Mesenchymal stem cell (in vitro differentiated cells and primary cell): ENCODE measurements at places on chromosomes 6 and 20.

DNA sequence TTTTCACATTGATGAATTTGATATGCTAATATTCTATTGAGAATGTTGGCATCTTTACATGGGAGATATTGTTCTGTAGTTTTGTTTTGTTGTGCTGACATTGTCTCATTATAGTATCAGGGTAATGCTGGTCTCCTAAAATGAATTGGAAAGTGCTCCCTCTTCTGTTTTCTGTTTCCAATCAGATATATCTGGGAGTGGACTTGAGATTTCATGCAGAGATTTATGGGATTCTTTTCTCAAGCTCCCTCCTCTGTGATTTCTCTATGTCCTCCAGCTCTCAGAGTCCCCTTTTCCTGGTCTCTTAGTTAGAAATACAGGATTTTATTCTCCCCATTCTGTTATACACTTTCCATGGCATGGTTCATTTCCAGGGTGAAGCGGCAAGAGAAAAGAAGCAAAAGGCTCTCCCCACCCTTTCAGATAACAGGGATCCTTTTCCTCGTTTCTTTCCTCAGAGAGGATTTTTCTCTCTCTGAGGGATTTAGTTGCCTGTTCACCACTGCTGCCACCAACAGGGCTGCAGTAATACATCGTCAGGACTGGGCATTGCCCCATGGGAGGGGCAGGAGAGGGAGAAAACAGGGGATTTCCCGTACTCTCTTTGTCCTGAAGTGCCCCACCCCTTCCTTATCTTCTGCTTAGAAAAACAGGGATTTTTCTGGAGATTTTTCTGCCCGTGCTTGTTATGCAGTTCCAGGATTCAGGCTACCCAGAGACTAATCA, 59.3 kb upstream of the STMND1 start:
- peak; percentile 73 for DNase-seq

DNA sequence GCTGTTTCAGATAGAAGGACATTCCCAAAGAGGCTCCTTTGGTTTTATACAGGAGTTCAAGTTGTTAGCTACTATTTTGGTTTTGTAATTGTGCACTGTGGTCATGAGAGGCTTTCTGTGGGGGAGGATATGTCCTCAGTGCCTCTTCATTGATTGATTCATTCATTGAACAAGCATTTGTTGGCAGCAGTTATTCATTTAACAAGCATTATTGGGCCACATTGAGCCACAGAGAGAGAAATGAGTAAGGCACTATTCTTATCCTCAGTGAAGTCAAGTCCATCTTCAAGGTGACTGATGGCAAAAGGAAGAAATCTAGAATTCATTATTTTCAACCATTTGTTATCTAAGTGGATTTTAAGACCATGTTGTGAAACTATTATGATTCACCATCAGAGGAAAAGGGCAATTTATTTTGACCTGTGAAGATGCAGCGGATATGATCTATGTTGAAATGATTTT, 697.2 kb upstream of the CITED2 start:
- peak; percentile 75 for DNase-seq

GRCh38 chr6:70396163-70396562, 17.1 kb upstream of the FAM135A start:
- DNase-seq, result no peak

GRCh38 chr6:105561486-105561885, 158.6 kb upstream of the PREP start:
- peak; percentile 18 for DNase-seq

DNA sequence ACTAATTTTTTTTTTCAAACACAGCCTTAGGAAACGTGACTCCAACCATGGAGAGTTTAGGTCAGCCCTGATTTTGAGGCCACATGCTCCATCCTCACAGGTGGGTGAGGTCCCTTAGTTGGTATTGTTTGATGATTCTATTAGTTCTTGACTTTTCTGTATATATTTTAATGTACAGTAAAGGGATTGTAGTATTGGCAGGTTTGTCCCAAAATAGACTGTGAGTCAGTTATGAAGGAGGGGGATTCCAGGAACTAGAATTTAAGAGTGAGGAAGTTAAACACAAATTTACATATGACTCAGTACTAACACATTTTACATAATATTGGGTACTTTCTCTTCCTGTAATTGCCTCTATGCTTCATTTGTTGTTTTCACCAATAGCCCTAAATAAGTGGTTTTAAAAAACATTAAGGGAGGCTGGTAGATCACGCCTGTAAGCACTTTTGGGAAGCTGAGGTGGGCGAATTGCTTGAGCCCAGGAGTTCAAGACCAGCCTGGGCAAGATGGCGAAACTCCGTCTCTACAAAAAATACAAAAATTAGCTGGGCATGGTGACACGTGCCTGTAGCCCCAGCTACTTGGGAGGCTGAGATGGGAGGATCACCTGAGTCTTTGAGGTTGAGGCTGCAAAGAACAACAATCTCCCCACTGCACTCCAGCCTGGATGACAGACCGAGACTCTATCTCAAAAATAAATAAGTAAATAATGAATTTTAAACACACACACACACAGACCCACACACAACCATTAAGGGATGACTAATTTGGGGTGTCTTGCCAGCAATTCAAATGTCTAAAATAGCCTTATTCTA, 81.8 kb downstream of the SGK1 start:
- peak; percentile 78 for DNase-seq

- DNase-seq, result peak; percentile 94
Observed at GRCh38 chr6:83067448-83068439, at the start of gene DOP1A. Gene DOP1A, plus strand, starts transcription at chr6:83067671. Its CDS starts 29,307 bp downstream, at chr6:83096978.

DNA sequence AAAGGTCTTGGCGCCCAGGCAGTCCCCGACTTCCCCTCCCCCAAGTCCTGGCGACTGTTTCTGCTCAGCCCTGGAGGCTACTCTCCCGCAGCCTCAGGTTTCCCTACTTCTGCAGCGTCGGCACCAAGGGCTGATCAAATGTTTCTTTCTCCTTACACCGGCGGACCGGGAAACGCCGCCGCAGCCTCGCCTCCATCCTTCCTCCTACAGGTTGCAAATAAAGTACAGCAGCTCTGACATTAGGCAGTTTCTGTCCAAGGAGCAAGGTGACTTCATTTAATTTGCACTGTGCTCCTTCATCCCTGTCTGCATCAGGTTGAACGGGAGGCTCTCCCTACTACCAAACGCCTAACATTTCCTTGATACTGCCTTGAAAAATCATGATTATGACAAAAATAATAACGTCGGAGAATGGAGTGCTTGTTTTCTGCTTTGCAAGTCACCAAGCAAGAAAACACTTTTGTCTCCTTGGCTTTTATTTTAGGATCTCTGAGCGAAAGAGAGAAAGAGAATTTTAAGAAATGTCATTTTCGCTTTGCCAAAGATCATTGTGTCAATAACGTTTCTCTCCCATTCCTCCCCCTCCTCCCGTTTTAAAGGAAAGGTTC, 1.0 kb downstream of the CLIC5 start:
- DNase-seq, result peak; percentile 2

GRCh38 chr20:25214426-25214790, 18.9 kb downstream of the ENTPD6 start:
- DNase-seq, result no peak

DNA sequence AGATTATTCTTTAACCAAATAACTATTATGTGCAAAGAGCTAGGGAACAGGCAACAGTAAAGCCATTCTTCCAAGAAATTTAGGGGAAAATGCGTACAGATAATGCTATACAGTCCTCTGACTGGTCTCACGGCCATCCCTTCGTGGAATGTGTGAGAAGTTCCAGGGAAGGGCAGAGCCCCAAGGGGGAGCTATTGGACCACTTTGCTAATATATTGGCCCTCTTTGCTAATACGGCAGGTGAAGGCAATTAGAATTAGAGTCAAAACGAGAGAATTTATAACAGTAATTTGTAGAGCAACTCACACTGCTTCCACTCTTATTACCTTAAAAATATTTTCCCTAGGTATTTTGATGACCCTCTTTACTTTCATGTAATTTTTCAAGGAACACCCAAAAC, 140.4 kb downstream of the IMPG1 start:
- peak; percentile 18 for DNase-seq

DNA sequence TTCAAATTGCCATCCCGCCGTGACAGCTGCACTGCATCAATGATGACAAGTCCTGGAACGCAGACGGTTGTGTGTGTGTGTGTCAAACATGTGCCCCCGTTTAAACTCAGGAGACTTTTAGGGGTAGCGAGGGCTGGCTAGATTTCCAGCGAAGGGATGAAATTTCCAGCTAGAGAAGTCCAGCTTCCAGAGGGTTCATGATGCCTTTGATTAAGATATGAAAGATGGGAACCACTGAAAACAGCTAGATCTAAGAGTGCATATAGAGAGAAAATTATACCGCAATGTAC, 644 bp downstream of the KIZ start:
- DNase-seq, result peak; percentile 43

GRCh38 chr6:35093118-35093445, 48.1 kb downstream of the TCP11 start:
- no peak for DNase-seq

DNA sequence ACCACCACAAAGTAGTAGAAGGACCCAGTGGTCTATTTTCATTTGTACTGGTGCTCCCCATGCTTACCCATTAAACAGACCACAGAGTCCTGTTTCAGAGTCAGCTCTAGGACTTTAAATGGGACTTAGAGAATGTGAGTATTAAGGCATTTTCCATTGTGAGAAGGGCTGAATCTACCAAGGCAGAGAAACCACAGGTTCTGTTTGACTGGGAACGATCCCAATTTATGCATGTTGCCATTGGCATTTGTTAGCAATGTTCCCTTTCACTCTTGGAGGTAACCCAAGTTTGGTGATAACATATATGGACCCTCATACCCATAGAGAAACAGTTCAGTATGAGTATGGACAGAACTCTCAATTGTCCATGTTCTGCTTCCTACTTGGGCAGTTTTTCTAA, 672.8 kb downstream of the KIF16B start:
- no peak for DNase-seq

DNA sequence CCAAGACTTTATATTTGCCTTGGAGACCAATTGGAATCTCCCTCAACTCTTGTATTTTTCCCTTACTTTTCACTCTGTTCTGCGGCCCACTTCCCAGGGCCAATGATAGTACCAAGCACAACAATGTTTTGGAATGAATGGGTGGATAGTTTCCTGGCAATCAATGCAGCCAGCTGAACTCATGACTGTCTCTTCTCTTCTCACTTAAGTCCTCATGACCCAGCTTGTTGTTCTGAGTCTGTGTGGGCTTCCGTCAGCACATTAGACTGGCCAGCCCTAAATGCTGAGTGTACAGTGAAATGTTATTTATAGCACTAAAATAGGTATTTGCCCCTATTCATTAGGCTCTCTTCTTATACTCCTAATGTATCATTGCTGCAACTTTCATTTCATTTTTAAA, 5.6 kb upstream of the MBOAT1 start:
- DNase-seq, result no peak

GRCh38 chr20:19991854-19992253, 25.3 kb upstream of the NAA20 start:
- DNase-seq, result peak; percentile 62

DNA sequence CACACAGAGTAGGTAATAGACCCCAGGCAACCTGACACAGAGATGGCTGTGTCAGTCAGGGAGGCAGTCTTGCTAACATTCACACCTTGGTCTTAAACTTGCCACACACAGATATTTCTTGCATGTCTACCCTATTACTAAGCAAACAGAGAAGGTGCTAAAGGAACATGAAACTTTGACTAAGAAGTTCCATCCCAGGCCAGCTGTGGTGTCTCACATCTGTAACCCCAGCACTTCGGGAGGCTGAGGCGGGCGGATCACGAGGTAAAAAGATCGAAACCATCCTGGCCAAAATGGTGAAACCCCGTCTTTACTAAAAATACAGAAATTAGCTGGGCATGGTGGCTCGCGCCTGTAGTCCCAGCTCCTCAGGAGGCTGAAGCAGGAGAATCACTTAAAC, 222.4 kb upstream of the JARID2 start:
- no peak for DNase-seq

- DNase-seq, result peak; percentile 65
Observed at GRCh38 chr20:62025832-62026563, 39.7 kb downstream of the TAF4 start.

GRCh38 chr20:58895448-58896180, 43.1 kb downstream of the GNAS start:
- no peak for DNase-seq

- DNase-seq, result no peak
Observed at GRCh38 chr20:437787-438486, 24.4 kb downstream of the TBC1D20 start.

GRCh38 chr6:90249458-90249857, 47.2 kb downstream of the BACH2 start:
- DNase-seq, result no peak

GRCh38 chr6:68572975-68573374, 62.1 kb upstream of the ADGRB3 start:
- DNase-seq, result no peak

- peak; percentile 45 for DNase-seq
Observed at GRCh38 chr6:63565058-63565726, 7.1 kb upstream of the LOC128125822 start.

DNA sequence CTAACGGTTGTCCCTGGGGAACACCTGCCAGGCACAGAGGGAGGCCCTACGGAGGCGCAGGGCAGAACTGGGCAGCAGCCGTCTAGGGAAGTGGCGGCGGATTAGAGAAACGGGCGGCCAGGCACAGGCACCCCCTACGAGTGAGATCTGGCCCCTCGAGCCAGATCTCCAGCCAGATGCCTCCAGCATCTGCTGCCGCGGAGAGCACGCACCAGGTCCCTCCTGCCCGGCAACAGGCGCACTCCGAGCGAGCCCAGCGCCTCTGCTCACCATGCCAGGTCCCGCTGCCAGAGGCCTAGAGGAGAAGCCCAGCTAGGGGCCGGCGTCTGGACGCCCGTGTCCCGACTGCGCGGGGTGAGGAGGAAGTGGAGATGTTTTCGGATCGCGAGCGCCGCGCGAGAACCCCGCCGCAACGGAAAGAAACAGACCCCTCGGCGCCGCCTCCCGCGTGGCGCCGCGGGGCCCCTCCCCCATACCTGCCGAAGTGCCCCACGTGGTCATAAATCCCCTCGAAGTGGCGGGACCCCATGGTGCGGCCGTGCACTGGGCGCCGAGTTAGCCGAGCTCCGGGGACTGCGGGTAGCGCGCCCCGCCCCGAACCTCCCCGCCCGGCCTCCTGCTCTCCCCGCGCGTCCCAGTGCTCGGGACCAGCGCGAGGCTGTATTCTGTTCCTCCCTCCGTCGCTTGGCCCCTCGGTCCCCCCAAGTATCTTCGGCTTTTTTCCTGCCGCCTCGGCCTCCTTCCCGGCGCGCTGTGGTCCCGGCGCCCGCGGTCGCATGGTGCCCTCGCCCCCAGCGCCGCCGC, at the start of gene SLC22A16:
Gene SLC22A16, minus strand, starts transcription at position 568 of the 804 bp plus-strand sequence. Its CDS starts 39 bp downstream, at position 529.
- no peak for DNase-seq

GRCh38 chr6:154318721-154319120, 37.9 kb downstream of the IPCEF1 start:
- peak; percentile 45 for DNase-seq

- DNase-seq, result peak; percentile 34
Observed at GRCh38 chr6:10511477-10511876, 9.7 kb upstream of the GCNT2 start.

GRCh38 chr6:110422444-110422822, 7.1 kb upstream of the DDO start:
- DNase-seq, result no peak
